ENCODE measurements at places on chromosomes 4 and X.

GRCh38 chr4:185457136-185457535 lies 14.4 kb downstream of the CCDC110 start:
- no peak for DNase-seq

GRCh38 chrX:148947399-148947975 lies 447.1 kb downstream of the AFF2 start:
- DNase-seq = no peak

GRCh38 chrX:48101443-48101842 lies 29.0 kb upstream of the SPACA5B start:
- no peak for DNase-seq

DNA sequence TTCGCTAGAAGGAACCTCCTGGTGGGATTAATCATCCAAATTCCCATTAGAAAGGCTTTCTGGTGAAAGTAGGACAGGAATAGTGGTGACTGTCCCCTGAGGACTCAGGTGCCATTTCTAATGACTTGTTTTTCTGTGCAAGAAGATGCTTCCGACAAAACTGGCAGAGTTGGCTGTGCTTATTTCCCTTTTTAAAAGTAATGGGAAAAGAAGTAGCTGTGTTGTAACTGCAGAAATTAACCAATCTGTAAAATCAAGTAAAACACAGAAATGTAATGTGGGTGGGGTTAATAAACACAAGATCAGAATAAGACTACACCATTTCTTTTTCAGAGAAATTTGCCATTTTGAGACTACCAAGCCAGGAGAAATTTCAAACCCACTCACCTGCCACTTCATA lies 55.0 kb upstream of the FAM9B start:
- DNase-seq = no peak

DNA sequence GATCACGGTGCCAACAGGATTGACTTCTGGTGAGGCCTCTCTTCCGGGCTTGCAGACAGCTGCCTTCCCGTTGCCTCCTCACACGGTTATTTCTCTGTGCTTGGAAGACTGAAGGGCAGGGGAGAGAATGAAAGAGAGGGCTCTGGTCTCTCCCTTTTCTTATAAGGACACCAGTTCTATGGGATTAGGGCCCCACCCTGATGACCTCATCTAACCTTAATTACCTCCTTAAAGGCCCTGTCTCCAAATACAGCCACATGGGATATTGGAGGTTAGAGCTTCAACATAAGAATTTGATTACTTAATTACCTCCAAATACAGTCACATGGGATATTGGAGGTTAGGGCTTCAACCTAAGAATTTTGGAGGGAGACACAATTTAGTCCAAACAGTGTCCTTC lies 46.5 kb downstream of the EVC start:
- DNase-seq = no peak

DNA sequence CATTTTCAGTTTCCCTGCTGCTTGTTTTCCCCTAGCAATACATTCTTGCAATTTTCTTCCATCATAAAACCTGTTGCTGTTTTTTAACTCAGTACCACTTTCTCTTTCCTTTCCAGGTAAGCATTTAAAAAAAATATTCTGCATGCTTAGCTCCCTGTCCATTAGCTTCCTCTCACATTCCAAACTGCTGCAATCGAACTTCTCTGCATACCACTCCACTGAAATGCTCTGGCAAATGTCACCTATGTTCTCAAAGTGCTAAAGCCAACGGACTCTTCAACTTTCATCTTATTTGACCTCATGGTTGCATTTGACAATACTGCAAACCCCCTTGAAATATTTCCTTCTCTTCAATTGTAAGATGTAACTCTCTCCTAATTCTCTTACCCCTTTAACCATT lies 192.7 kb downstream of the ANAPC10 start:
- DNase-seq = no peak

- DNase-seq = no peak
These were observed 11.6 kb downstream of the RBMX2 start for GRCh38 chrX:130413415-130413814.

GRCh38 chr4:146439437-146439836 lies 82.3 kb downstream of the SLC10A7 start:
- no peak for DNase-seq

DNA sequence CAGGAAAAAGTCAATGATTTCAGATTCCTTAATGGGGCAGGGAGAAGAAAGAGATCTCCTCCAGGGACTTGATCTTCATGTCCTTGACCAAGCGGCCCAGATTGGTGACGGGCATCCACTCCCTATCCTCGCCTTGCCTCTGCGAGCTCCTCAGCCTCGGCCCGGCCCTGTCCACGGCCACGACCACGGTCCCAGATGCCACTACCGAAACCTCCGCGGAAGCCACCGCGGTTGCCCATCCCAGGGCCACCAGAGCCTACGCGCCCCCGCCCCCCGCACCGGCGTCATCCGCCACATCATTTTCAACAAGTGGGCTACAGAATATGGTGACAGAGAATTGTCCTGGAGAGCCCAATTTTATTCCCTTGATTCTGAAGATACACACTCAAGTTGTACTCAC lies 751.2 kb upstream of the PABPC4L start:
- no peak for DNase-seq

DNA sequence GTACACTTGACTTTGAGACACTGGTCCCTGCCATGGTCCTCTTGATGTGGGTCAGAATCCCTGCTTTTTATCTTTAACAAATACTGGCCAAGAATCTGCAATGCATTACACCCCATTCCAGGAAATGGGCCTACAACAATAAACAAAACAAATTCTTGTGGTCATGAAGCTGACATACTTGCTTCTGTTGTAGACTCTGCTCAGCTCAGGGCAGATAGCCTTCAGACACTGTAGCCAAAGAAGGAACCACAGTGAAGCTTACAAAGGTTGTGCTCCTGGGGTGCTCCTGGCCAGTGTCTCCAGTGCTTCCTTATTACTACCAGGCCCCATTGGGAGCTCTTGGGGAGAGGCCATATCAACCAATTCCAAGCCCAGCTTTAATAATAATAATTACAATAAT lies 21.8 kb downstream of the KIAA1210 start:
- DNase-seq = no peak

DNA sequence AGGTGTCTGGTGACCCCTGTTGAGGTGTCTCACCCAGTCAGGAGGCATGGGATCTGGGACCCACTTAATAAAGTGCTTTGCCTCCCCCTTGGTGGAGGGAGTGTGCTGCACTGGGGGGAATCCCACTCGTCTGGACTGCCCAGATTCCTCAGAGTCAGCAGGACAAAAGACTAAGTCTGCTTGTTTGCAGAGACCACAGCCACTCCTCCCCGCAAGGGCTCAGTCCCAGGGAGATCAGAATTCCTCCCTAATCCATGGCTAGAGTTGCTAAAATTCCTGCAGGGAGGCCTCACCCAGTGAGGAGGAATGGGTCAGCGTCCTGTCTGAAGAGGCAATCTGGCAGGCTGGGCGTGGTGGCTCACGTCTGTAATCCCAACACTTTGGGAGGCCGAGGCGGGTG lies 442.2 kb downstream of the PABPC4L start:
- DNase-seq = no peak

- no peak for DNase-seq
These were observed 27.4 kb upstream of the IRAK1 start for GRCh38 chrX:154046940-154047610.

- no peak for DNase-seq
These were observed 205.1 kb downstream of the PPP3CA start for GRCh38 chr4:101142259-101142658.

DNA sequence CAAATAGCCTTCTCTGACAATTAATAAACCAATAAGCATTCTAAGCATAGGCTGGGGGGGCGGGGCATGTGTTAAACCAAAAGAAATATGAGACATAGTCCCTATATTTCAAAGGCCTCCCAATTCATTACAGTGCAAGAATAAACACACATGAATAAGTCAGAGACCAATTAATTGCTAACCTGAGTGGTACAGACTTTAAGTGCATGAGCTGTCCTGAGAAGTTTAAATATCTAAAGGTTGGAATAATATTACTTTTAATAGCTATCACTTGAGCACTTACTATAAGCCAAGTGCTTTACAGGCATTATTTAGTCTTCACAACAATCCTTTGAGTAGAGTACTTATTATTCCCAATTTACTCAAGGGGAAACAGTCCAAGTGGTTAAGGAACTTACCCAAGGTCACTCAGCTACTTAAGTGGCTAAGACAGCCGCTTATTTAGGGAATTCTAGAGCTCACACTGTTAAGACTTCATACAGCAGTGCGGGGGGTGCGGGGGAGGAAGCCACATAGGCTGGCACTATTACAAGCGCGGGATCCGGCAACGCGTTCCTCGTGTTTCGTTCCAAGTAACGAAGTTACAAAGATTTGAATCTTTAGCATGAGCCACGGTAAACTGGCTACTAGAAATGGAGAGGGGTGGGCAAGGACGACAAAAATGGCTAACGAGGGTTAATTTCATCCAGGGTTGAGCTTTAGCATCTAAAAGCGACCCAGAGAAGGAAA lies 1.4 kb downstream of the THOC2 start:
- DNase-seq = no peak

Measured in stimulated activated CD4-positive, alpha-beta T cell treated with anti-CD3 and anti-CD28 coated beads, Interleukin-1b, Interleukin-23, amount 100 ng/mL, for 24 hours (primary cell).